Fibroblast of lung (primary cell): ENCODE measurements at places on chromosomes 4 and X. TPM values are rescaled to one million over a fixed set of nuclear protein-coding genes. Genes with fewer than 3 reads are reported as not detected.

FGFBP2 gene
- total RNA-seq: not detected in 2 replicates

GRCh38 chrX:112759512-112759911 is 79.8 kb upstream of the LHFPL1 start:
- no peak for DNase-seq
- no peaks in the 10 kb centered on the region for H3K27me3 ChIP-seq
- H3K27ac ChIP-seq: no peak overlapping the region
- H3K4me3 ChIP-seq: no peak overlapping the region

- no peak overlapping the region for H3K27ac ChIP-seq
- no peak overlapping the region for H3K4me3 ChIP-seq
- no peak for DNase-seq
- H3K4me1 ChIP-seq: no peaks in the 10 kb centered on the region
- no peaks in the 10 kb centered on the region for H3K36me3 ChIP-seq
- no peaks in the 10 kb centered on the region for H3K27me3 ChIP-seq
These were observed 12.9 kb upstream of the C4orf54 start for GRCh38 chr4:99670409-99671073.

- H3K4me3 ChIP-seq: no peak overlapping the region
- no peak overlapping the region for H3K27ac ChIP-seq
- H3K36me3 ChIP-seq: no peaks in the 10 kb centered on the region
- no peaks in the 10 kb centered on the region for H3K4me1 ChIP-seq
- peak; percentile 39 for DNase-seq
These were observed 14.1 kb downstream of the ZNF157 start for GRCh38 chrX:47384502-47384901.

LIMCH1 gene
- 2.8 and 6.2 TPM in 2 replicates for total RNA-seq

CLNK gene
- not detected in 2 replicates for total RNA-seq

DNA sequence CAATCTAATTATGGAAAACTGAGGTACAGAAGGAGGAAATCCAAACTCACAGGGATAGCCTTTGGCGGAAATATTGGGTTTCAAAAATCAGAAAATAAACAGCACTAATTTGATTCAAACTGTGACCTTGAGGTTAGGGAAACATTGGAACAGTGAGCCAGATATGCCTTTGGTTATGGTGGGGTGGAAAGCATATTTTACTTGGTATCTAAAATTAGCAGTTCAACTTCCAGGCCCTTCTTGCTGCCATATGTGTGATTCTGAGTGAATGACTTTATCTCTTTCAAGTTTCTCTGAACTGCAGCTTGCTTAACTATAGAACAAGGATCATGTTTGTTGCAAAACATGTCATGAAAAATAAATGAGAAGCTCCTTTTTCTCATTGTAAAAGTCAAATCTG is 240.9 kb upstream of the VEGFC start:
- H3K27me3 ChIP-seq: no peaks in the 10 kb centered on the region
- H3K4me3 ChIP-seq: no peak overlapping the region
- no peaks in the 10 kb centered on the region for H3K36me3 ChIP-seq
- H3K4me1 ChIP-seq: no peaks in the 10 kb centered on the region
- H3K27ac ChIP-seq: no peak overlapping the region
- DNase-seq: no peak

DNA sequence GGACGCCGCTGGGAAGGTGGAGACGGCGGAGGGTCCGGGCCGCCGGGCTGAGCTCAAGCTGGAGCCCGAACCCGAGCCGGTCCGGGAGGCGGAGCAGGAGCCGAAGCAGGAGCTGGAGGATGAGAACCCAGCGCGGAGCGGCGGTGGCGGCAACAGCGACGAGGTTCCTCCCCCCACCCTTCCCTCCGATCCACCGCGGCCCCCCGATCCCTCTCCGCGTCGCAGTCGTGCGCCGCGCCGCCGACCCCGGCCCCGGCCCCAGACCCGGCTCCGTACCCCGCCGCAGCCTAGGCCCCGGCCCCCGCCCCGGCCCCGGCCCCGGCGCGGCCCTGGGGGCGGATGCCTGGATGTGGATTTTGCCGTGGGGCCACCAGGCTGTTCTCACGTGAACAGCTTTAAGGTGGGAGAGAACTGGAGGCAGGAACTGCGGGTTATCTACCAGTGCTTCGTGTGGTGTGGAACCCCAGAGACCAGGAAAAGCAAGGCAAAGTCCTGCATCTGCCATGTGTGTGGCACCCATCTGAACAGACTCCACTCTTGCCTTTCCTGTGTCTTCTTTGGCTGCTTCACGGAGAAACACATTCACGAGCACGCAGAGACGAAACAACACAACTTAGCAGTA is 483 bp downstream of the USP27X start:
- no peaks in the 10 kb centered on the region for H3K4me1 ChIP-seq
- no peaks in the 10 kb centered on the region for H3K36me3 ChIP-seq
- DNase-seq: peak; percentile 1
- H3K27me3 ChIP-seq: no peaks in the 10 kb centered on the region
- H3K27ac ChIP-seq: peak overlapping the region; percentile 51

DNA sequence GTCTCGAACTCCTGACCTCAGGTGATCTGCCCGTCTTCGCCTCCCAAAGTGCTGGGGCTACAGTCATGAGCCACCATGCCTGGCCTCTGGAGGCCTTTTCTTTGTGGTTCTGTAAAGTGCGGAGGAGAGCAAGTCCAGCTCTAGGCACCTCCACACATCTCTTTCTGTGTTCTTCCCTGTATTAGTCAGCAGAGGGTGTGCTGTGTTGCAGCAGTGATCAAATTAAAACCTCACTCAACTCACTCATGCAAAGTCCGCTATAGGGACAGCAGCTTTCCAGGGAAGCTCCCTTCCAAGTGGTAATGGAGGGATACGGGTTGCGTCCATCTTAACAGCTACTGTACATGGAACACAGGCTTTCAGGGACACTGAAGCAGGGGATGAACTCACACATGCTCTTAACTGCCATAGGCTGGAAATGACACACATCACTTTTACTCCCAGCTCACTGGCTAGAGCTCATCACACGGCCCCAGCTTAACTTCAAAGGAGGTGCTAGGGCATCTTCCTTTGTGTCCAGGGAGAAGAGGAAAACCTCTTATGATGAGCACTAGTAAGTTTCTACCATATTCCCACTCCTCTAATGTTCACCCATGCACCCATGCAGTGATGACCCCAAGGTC is 36.0 kb upstream of the CCNG2 start:
- peaks cover 11% of the 10 kb centered on the region for H3K27me3 ChIP-seq
- no peaks in the 10 kb centered on the region for H3K4me1 ChIP-seq
- DNase-seq: no peak
- no peak overlapping the region for H3K4me3 ChIP-seq

- no peaks in the 10 kb centered on the region for H3K36me3 ChIP-seq
- DNase-seq: peak; percentile 37
- peaks cover 15% of the 10 kb centered on the region for H3K4me1 ChIP-seq
- H3K4me3 ChIP-seq: no peak overlapping the region
- peak overlapping the region; percentile 51 for H3K27ac ChIP-seq
These were observed 14.0 kb downstream of the SORCS2 start for GRCh38 chr4:7206385-7206784.

GRCh38 chrX:132180929-132181328 is 38.3 kb downstream of the RAP2C start:
- DNase-seq: no peak
- no peaks in the 10 kb centered on the region for H3K36me3 ChIP-seq
- no peak overlapping the region for H3K27ac ChIP-seq
- H3K27me3 ChIP-seq: no peaks in the 10 kb centered on the region

DNA sequence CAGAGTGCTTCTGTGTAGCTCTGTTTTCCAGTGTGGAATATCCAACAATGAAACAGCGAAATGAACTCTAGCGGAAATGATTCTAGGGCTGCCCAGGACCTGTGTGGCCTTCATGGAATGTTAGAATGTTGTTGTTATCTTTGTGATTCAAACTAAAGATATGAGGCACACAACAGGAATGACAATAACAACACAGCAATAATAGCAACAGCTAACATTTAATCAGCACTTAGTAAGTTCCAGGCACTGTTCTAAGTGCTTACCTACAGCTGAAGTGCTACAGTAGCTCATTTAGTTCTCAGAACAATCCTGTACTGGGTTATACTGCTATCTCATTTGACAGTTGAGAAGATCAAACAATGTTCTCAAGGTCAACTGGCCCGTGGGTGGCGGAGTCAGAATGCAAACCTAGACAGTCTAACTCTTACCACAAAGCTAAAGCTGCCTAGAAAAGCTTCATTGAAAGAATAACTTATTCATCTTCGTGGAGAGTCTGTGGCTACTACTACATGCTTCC is 63.7 kb downstream of the MAML3 start:
- H3K27ac ChIP-seq: no peak overlapping the region
- no peaks in the 10 kb centered on the region for H3K27me3 ChIP-seq
- peaks cover 10% of the 10 kb centered on the region for H3K4me1 ChIP-seq
- H3K4me3 ChIP-seq: no peak overlapping the region
- H3K36me3 ChIP-seq: no peaks in the 10 kb centered on the region

- H3K27me3 ChIP-seq: peaks cover 2% of the 10 kb centered on the region
- DNase-seq: no peak
- no peak overlapping the region for H3K27ac ChIP-seq
- H3K36me3 ChIP-seq: no peaks in the 10 kb centered on the region
- no peak overlapping the region for H3K4me3 ChIP-seq
These were observed 187.3 kb upstream of the LEF1 start for GRCh38 chr4:108355902-108356535.

DCAF8L2 gene
- total RNA-seq: not detected in 2 replicates

NALF2 gene
- total RNA-seq: not detected in 2 replicates

NAP1L2 gene
- total RNA-seq: 0.51 and 3.6 TPM in 2 replicates
